Smooth muscle cell of bladder (primary cell): ENCODE measurements at places on chromosomes 7 and 10. TPM values are rescaled to one million over a fixed set of nuclear protein-coding genes. Genes with fewer than 3 reads are reported as not detected.

The IL15RA gene
- total RNA-seq: 4.4 and 12.2 TPM in 2 replicates

The PDK4 gene
- 13.1 and 16.2 TPM in 2 replicates for total RNA-seq

The VWA2 gene
- 0.14 TPM in 1 of 2 replicates, not detected in the other for total RNA-seq

The OR6B1 gene
- not detected in 2 replicates for total RNA-seq

The MLXIPL gene
- total RNA-seq: 0.37 and 0.57 TPM in 2 replicates
